ENCODE measurements at places on chromosomes 11 and 22.

GRCh38 chr11:12592283-12592682, 81.9 kb upstream of the TEAD1 start:
- no peak for DNase-seq

DNA sequence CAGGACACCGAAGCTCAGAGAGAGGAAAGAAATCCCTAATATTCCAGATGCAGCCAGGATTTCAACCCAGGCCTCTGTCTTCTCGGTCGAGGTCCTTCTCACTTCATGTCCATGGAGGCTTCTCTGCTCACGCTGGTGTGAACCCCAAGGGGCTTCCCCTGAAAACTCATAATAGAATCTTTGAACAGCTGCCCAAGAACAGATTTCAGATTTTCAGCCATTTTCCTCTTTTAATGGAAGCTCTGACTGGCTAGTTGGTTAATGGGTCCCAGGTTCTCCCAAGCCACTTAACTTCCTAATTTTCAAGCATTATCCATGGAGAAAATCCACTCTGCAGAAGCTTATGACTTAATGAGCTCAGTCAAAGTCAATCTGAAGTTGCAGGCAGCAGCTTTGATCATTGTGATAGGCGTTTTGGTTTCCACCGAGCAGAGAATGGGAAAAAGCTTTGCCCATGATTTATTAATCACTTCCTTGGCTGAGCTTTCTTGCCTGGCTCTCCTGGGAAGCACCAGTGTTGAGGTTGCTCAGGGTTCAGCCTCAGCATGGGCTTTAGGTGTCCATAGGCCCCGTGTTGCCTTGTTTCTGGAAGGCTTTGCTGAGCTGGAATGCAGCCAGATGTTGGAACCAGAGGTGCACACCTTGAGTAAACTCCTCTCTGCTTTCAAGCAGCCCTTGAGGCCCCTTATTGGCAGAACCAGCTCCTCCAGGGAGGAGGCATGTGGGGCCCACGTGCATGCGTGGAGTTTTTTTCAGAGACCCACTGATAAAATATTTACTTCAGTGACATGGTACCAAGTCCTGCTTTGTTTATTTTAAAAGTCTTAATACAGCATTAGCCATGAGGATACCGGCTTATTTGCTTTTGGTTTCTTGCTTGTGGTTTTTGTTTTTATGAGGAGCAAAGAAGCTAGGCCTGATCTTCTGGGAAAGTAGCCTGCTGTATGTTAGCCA, 25.5 kb downstream of the LDLRAD3 start:
- DNase-seq: no peak

DNA sequence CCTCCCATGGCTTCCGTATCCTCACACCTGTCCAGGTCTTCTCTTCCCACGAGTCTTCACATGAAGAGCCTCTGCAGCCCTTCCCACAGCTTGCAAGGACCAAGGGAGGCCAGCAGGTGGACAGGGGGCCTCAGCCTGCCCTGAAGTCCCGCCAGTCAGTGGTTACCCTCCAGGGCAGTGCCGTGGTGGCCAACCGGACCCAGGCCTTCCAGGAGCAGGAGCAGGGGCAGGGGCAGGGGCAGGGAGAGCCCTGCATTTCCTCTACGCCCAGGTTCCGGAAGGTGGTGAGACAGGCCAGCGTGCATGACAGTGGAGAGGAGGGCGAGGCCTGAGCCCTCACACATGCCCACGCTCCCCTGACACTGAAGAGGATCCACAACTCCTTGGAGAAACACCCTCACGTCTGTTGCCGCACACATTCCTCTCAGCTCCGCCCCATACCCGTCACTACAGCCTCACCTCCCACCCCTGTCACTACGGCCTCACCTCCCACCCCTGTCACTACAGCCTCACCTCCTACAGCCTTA, 8.3 kb downstream of the SSH3 start:
- DNase-seq: no peak

- no peak for DNase-seq
These were observed 408.3 kb upstream of the CADM1 start for GRCh38 chr11:115912484-115912945.

DNA sequence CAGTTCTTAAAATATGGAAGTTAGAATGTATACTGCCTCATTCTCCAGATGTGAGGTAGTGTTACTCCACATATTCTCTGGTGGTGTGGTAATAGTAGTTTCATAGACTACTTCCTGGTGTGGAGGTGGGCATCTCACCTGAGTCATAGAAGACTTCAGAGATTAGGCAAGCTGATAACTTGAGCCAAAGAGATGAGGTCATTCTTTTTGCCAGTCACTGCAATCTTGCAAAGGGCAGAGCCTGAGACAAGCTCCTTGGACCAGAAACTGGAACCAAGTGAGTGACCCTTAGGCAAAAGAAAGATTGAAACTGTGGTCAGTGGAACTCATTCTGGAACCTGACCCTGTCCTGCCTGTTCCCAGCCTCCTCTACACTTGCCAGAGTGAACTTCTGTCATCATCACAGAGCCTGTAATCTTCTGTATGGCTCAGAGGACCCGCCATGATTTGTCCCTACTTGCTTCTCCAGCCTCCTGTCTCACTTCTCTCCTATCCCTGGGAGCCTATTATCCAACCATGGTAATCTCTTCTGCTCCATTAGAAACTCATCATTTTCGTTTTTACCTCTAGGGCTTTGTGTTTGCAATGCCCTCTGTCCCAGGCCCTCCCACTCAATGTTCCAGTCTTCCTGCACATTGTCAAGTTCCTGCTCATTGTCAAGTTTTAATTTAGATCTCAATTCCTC, 10.6 kb upstream of the CCDC83 start:
- DNase-seq: no peak

GRCh38 chr11:126008956-126009355, 53.7 kb downstream of the CDON start:
- no peak for DNase-seq

GRCh38 chr11:104772806-104773241, 125.4 kb downstream of the CASP12 start:
- no peak for DNase-seq

DNA sequence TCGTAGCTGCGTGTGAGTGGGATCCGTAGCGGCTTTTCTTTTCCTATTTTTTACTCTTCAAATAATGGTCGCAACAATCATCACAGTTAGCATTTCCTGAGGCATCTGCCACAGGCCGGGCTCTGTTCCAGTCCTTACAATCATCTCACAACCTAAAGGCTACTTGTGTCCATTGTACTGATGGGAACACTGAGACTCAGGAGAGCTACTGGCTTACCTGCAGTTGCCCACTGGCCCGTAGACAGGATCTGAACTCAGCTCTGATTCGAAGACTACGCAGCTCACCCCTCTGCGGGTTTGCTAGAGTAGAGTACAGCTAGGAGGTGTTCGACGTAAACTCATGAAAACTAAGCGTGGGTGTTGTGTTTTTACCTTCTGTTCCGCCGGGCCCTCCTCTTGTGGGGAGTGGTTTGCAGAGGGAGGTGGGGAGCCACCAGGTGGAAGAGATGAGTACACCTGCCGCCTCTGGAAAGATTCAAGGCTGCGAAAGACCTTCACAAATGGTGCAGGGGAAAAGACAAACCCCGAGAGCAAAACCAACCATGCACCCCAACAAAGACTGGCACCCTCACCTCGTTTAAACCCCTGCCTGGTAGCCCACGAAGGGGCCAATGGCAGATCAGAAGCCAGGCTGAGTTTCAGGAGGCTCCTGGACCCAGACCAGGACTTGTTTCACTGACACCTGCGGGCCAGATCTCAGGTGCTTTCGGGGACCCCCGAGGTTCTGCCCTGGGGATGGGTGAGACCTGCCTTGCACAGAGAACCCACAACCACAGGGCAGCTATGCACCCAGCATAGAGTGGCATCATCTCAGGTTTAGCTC, 18.3 kb upstream of the RFPL3 start:
- DNase-seq: no peak

DNA sequence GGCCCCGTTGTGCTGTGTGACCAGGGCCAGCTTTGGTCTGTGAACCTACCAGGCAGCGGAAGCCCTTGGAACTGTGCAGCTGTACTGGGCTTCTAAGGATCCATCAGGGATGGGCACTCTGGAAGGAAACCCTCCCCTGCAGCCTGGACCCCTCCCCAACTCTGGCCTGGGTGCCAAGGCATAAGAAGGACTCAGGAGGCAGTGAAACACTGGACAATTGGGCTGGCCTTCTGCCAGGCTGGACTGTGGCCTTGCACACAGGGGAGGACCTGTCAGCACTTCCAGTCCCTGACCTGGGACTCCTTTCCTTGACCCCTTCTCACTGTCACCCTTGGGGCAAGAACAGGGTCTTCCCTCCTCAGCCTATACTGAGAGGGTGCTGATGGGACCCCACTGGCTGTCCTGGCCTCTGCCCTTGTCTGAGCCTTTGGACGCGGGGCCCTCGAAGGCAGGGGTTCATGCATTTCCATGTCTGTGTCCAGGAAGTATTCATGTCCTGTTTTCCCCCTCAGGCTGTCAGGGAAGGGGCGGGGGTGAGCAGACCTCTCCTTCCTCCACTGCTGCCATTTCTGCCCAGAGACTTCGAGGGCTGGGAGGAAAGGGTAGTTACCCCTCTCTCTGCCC, 39.6 kb downstream of the PDE2A start:
- no peak for DNase-seq

DNA sequence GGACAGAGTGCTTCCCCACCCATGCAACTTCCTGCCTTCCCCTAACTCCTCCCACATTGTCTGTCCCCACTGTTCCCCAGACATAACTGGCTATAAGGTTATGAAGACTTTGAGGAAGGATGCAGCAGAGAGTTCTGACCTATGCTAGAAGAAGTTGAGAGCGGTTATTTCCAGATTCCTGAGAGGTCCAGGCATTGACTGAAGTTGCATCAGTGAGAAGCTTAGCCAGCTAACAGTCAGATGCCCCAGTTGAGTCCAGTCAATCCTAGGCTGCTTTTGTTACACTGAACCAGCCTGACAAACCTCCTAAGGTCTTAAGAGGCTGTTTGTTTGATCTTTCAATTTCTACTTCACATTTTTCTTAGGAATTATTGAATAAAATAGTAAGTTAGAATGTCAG, 937.9 kb upstream of the CCDC90B start:
- no peak for DNase-seq

DNA sequence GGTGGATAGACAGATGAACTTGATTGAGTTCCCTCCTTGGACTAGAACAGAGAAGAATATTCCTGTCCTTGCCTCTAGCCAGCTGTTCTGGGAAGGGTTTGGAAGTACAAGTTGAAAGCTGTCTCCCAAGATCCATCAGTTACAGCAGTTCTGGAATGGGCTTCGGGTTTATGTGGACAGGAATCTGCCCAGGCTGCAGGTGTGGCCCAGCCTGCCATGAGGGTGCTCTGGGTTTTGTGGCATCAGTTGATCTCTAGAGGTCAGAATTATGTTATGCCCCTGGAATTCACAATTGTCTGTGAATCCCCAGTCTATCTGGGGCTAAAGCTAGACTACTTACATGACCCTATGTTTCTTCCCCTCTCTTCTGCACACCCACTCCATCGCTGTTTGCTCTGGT, 4.9 kb upstream of the MICAL2 start:
- no peak for DNase-seq

DNA sequence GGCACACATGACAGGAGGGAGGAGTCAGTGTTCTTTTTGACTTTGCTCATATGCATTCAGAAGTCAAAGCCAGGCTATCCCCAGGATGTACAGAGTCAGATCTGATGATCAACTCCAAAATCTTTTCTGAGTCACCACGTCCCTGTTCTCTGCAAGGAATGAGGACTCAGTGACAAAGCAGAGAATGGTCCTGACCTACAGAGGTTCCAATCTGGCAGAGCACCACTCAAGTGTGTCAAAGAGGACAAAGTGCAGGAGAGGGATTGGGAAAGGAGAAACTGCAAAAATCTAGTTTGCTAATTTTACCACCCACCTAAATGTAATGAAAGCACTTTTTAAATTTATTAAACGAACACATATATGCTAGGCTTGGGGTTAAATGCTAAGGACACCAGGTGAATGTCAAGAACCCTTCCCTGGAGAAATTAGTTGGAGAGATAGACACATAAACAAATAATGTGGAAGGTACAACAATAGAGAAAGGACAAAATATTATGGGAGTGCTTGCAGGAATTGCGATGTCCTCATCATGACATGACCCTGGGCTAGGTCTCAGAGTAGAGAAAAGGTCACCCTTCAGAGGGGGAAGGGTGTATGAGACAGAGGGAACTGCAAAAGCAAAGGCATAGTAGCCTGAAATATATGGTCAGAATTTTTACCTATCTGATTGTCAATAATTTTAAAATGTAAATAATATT, 56.3 kb downstream of the MTNR1B start:
- DNase-seq: no peak

- DNase-seq: no peak
These were observed 29.6 kb downstream of the APIP start for GRCh38 chr11:34886609-34887008.

DNA sequence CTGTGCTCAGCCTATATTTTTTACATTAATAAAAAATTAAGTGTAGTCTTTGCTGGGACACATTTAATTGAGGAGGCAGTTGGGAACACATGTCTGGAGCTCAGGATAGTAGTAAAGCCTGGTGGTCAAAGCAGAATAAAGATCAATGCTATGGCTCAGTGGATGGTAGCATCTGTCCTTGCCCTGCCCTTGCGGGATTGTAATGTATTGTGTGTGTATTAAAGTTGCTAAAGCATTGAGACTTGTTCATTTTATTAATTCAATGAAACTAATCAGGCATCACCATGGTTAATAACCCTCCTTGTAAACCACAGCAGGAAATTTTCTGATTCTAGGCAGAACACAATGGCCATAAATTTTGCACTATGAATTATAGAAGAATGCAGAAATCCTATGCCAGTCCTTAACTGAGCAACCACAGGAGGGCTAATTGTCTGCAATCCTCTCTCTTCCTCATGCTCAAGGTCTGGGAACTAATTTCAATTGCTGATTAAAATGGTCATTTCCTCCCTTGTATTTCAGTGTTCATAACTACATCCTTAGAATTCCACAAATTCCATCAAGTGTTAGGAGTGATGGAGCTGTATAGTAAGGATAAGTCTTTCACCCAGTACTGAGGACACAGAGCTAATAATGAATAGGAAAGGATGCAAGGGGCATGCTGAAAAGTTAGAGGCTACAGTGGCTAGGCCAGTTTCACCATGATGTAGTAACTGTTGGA, 403.2 kb upstream of the DDI1 start:
- DNase-seq: no peak

GRCh38 chr11:2833051-2833715, 52.4 kb downstream of the CDKN1C start:
- no peak for DNase-seq

DNA sequence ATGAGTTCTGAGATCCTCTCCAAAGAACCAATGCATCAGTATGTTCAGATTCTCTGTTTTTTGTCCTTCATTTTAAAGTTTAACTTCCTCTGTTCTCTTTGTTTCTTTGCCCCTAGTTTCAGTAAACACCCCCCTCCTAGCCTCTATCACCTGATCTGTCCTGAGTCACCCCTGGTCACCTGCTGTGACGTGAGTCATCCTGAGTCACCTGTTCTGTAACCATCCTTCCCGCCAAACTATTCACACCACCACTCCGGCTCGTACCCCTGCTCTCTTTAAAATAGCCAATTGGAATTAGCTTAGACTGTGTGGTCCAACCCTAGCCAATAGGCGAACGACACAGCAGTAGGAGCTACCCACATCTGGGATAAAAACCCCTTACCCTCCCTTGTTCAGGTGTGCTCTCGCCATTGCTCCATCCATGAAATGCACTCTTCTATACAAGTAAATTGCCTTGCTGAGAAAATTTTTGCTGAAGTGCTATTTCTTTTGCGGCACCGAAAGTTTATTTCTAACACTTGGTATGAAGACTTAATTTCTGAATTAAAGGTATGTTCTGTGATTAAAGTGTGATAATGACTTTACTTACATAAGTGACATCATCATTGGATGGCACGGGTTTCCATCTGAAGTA, 318.4 kb downstream of the AASDHPPT start:
- no peak for DNase-seq

- no peak for DNase-seq
These were observed 6.9 kb upstream of the SHANK3 start for GRCh38 chr22:50665738-50666137.

- DNase-seq: no peak
These were observed 5.4 kb downstream of the SEC14L2 start for GRCh38 chr22:30402028-30402765.

Measured in activated T-helper 1 cell treated with anti-CD3 and anti-CD28 coated beads, Interleukin-2, amount 50 U/mL, for 16 hours (primary cell).